ENCODE measurements at places on chromosomes 3 and 15.
A peak's percentile ranks its signal among the peaks of the same experiment; 100 is the strongest.

GRCh38 chr15:79067072-79067833 lies 23.3 kb downstream of the RASGRF1 start:
- no peak for DNase-seq

DNA sequence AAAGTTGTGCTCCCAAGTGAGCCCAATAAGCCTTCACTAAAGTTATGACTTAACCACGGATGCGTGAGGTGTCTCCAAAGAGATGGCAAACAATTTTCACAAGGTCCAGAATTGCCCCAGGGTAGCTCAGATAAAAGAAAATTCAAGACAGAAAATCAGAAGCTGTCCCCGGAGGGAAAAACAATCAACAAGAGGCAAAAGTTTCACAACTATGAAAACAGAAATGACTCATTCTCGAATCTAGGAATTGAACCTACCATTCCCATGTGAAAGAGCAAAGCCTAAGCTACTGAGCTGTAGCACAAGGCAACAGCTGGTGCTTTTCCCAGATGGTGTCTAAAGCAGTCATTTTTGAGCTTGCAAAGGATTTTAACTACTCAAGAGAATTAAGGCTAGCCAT lies 33.5 kb upstream of the MKRN3 start:
- no peak for DNase-seq

GRCh38 chr15:66369773-66370651 lies 13.5 kb upstream of the TIPIN start:
- DNase-seq = no peak

DNA sequence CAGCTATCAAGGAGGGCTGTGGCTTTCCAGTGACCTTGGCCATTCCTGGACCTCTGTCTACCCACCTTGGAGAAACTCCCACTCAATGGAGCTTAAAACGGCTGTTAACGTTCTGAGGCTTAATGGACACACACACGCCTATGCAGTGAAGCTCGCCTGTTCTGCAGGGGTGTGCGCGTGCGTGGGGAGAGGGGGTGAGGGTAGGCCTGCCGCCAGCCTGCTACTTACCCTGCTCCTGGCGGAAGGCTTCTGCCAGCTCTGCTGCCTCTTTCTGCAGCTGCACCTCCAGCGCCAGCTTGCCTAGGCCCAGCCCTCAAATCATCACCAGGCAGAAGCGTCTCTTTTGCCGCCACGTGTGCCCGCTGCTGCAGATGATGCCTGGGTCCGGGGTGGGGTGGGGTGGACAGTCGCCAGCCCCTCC lies 23.2 kb upstream of the PARL start:
- DNase-seq = no peak

GRCh38 chr3:169629895-169630294 lies 33.6 kb downstream of the MECOM start:
- DNase-seq = no peak

- DNase-seq = peak; percentile 77
Observed at GRCh38 chr3:115713284-115713683, 90.0 kb downstream of the GAP43 start.

DNA sequence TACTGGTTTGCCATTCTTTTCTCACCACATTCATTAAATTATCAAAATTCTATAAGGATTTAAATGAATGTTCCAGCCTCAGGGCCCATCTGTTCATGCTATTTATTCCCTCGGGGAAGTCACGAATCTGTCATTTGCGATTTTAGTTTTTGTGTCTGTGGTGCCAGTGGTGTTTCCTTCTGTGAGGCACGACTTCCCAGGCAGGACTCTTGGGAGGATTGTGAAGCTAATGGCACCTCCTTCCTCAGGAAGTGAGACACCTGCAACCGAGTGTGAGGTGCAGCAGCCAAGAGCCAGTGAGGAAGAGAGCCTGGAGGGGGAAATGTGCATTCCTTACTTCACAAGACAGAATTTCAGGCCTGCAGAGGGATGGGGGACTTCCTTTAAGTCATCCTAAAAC lies 24.1 kb downstream of the SV2B start:
- DNase-seq = no peak

DNA sequence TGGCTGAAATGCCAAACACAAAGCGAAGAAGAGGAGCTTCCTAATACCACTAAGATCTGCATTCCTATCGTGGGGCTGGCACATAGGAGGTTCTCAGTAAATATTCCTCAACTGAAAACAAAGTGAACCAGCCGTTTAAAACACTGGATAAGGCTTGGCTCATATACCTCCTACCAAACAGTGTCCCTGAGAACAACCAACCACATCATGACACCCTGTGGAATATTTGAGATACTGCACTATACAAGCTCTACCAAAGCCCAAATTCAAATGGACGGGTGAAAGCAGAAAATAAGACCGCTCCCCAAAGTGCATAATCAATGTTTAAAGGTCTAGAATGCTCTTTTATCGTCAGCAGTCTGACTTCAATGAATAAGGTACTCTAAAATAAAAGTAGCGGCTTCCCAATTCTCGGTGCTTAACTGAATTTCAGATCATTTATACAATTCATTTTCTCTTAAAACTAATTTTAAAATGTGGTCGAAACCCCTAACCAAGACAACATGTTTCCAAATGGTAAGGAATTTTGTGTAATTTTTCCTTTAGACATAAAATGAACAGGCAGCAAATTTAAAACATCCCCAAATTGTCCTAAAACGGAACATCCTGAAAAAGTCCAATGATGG lies 425.8 kb downstream of the ERC2 start:
- DNase-seq = peak; percentile 66

DNA sequence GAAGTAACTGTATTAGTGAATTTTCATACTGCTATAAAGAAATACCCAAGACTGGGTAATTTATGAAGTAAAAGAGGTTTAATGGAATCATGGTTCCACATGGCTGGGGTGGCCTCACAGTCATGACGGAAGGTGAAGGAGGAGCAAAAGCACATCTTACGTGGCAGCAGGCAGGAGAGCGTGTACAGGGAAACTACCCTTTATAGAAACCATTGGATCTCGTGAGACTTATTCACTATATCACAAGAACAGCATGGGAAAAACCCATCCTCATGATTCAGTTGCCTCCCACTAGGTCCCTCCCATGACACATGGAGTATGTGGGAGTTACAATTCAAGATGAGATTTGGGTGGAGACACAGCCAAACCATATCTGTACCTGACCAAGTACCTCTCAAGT lies 812.3 kb upstream of the ALCAM start:
- DNase-seq = no peak

DNA sequence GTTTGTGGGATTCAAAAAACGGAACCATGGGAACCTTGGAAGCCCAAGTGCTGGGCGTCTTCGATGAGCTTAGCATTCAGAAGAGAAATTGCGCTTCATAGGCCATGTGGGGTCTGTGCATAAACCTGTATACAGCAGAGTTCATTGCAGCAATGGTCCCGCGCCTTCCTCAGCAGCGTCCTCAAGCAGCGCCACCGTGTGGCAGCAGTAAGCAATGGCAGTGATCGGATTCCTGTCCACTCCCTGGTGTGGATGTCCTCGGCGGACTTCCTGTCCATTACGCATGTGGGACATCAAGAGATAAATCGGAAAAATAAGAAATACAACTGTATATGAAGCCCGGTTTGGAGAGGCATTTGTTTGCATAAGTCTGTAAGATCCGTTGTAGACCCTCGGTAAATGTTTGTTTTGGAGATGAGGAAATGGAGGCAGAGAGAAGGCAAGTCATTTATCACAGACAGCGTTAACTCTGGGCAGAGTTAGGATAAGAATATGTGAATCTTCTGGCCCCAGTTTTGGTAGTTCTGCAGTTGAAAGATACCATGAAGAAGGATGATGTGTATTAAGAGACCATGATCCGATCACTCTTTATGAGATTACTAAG lies 57.7 kb downstream of the CNTN4 start:
- DNase-seq = peak; percentile 23

GRCh38 chr15:31278544-31279220 lies 48.0 kb upstream of the KLF13 start:
- DNase-seq = no peak

- DNase-seq = no peak
Observed at GRCh38 chr15:22950256-22950990, 29.7 kb downstream of the CYFIP1 start.

- peak; percentile 70 for DNase-seq
Observed at GRCh38 chr3:86923071-86923491, 67.9 kb downstream of the VGLL3 start.

DNA sequence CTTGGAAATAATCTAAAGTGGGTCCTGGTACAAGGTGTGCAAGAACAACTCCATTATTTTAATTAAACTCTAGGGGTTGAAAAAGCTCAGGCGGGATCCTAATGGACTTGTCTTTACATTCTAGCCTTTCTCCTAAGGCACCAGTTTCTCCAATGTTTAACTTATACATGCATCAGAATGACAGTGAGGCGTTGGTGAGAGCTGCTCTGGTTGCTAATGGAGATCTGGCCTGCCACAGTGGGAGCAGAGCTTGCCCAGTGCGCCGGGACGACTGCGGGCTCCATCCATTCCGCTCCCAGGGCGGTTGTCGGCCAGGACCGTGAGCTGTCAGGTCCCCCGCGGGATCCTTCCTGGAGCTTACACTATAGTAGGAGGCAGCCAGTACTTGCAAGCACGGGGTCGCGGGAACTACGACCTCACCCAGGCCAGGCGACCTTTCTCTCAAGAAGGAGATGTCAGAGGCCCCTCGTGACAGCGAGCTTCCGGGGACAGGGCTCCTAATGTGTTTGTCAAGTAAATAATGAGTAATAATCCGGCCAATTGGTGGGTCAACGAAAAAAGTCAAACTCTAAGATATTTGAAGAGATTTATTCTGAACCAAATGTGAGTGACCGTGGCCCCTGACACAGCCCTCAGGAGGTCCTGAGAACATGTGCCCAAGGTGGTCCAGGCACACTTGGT lies 991 bp upstream of the HIGD1A start:
- DNase-seq = no peak

DNA sequence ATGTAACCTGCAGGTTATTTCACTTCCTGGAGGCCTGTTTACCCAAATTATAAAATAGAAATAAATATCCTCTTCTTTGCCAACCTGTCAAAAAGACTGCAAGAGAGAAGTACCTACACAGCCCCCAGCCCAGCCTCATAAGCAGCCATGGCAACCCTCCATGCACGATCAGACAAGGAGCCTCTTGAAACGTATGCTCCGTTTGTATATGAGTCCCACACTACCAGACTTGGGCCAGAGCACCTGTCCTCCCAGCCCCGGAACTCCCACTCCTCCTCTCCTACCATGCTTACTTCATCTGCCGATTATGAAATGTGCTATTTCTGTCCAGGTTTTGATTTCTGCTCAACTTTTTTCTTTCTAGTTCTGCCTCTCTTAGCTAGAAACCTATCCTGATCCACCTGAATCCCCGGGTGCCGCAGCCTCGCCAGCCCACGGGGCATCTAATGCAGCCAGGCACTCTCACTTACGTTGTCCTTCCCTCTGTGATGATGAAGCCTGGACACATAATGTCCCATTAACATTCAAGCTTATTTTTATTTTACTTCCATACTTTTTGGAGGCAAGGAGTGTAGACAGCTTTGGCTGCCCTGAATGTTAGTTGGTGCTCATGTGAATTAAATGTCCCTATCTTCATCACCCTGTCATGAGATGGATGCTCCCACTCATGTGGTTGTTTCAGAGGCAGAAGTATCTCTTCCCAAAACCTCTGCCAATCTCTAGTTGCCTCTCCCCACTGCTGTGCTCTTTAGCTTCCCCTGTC lies 73.8 kb downstream of the MB21D2 start:
- DNase-seq = no peak

- DNase-seq = peak; percentile 87
Observed at GRCh38 chr3:53773611-53774368, 72.4 kb downstream of the CHDH start.

- no peak for DNase-seq
Observed at GRCh38 chr3:29245441-29245840, 35.4 kb upstream of the RBMS3 start.

GRCh38 chr15:98996624-98997023 lies 11.0 kb downstream of the PGPEP1L start:
- no peak for DNase-seq

DNA sequence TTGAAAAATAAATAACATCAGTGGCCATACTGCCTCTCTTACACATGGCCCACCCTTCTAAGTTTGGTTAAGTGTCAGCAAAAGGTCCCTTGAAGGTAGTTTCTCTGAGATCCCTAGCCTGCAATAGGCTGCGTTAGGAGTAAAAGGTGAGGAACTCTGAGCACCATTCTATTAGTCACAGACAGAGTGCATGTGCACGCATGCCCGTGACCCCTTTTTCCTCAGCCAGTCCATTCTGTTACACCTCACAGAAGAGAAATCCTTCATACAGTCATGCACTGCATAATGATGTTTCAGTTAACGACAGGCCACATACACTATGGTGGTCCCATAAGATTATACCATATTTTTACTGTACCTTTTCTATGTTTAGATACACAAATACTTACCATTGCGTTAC lies 12.5 kb downstream of the RCCD1 start:
- DNase-seq = no peak
